ENCODE measurements at places on chromosomes 1 and 21. TPM values are rescaled to one million over a fixed set of nuclear protein-coding genes. Genes with fewer than 3 reads are reported as not detected.

Gene HMGCS2
- total RNA-seq: not detected

Gene NUDT4B
- not detected for total RNA-seq

Gene CELA3A
- not detected for total RNA-seq

Gene SPRR1B
- total RNA-seq: not detected

DNA sequence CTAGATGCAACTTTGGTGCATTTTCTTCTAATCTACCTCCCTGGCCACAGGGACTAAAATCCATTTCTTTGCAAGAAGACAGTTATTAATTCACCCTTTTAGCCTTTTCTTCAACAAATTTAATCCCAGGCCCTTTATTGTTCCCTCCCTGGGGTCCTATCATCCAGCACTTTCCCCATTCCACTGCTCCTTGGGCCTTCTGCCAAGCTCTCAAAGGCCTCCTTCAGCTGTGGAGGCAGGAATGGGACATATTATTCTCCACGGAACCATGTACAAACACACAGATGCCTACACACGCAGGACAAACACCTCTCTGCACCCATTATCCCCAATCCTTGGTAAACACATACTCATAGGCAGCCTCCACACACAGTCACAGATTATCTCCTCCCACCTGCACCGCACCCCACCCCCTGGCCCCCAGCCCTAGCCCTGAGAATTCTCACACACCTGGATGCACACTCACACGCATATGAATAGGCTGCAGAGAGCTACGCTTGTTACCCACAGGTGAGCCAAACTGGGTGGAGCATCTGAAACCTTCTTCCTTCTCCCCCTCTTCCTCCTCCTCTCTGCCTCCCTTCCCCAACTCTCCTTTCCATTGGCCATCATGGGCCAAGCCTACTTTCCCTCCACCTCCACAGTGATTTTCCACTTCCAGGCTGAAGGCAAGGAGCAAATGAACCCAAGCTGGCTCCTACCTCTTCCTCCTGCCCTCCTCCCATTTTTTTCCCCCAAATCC is 11.7 kb downstream of the TAGLN2 start:
- no peak for DNase-seq

DNA sequence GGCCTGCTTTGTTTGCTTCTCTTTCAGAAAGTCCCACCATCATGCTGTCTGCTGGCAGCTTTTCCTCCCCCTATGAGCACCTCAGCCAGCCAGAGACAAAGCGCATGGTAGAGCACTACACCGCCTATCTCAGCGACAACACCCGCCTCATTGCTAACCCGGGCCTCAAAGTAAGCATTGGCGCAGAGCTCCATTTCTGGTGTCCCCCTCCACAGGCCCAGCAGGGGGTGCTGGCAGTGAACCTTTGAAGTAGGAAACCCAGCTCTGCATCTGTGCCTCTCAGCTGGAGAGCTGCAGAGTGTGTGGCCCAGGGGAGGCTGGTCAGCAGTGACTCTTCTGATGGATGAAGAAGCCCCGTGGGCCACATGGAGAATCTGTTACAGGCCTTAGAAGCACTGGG is 81.2 kb upstream of the RAVER2 start:
- DNase-seq: peak; percentile 41

GRCh38 chr1:207938016-207938415 is 27.1 kb upstream of the CD34 start:
- DNase-seq: no peak

DNA sequence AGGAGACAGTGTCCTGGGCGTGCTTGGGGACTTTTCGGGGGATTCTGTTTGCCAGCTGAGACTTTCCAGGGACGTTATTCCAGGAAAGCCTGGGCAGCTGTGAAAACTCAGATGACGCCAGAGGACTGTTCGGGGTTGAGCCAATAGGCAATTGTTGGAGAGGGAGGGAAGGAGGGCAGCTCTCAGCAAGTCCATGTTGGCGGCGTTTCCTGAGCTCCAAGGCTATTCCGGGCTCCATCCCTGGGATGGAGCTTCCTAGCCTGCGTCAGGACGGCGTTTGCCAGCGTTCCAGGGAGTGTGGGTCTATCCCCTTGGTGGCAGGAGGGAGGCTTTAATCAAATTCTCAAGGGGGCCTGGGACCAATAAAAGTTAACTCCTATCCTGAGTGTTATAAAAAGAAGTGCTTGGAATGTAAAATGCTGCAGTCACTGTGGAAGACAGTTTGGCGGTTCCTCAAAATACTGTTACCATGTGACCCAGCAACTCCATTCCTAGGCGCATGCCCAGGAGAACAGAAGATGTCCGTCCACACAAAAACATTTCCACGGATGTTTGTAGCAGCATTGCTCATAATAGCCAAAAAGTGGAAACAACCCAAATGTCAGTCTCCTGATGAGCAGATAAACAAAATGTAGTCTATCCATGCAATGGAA is 15.2 kb downstream of the SLC27A3 start:
- no peak for DNase-seq

DNA sequence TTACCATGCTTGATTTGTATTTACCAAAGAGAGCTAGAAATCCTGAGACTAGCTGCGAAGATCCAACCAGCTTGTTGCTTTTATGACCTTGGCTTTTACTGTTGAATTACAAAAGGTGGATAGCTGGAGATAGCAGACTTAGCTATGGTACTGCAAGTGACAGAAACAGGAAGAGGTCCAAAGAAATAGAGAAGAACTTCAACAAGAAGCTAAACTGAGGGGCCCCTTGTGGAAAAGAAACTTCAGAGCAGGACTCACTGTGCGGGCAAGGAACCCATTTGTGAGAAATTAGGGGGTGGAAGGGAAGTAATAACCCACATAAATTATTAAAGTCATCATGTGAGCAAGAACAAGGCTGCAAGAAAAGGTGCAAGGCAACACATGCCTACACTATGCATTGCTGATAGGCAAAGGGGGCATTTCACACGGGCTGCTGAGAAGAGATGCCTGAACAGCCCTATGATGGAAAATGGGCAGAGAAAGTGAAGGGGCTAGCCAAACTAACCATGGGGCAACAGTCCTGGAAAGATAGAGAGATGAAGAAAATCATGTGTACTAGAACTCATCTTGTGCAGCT is 116.6 kb upstream of the PRDX6 start:
- no peak for DNase-seq
